ENCODE measurements at places on chromosomes 2 and 18. TPM values are rescaled to one million over a fixed set of nuclear protein-coding genes. Genes with fewer than 3 reads are reported as not detected.

ANKRD30B gene
- total RNA-seq, result not detected

AQP12B gene
- total RNA-seq, result not detected

GKN1 gene
- total RNA-seq, result not detected

TOGARAM2 gene
- total RNA-seq, result 0.03 TPM

ACSL3 gene
- total RNA-seq, result 177 TPM

PLGLB2 gene
- total RNA-seq, result 0.92 TPM

SKA1 gene
- total RNA-seq, result 3.0 TPM
